ENCODE measurements at places on chromosomes 4 and X. TPM values are rescaled to one million over a fixed set of nuclear protein-coding genes. Genes with fewer than 3 reads are reported as not detected.

DNA sequence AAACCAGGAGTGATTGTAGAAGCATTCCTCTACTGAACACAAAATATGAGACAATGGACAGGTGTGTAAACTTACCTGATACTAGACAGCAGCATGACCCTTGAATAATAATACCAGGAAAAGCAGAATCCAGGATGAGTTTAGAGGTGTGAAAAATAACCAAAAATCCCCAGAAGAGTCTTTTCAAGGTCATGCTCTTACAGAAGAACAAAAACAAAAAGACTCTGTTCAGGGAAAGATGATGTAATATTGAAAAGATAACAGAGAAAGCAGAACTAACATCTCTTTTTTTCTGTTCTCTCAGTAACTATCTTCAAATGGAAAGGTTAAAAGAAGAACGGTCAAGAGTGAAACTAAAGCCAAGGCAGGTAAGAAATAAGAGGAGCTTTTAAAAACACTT lies 14.0 kb upstream of the ARHGAP10 start:
- H3K27me3 ChIP-seq, result no peaks in the 10 kb centered on the region
- H3K4me1 ChIP-seq, result peaks cover 6% of the 10 kb centered on the region
- no peak overlapping the region for H3K4me3 ChIP-seq
- no peak for DNase-seq

GRCh38 chr4:139278912-139279759 lies 889 bp downstream of the MGARP start:
- H3K4me1 ChIP-seq, result peaks cover 18% of the 10 kb centered on the region
- DNase-seq, result no peak
- no peaks in the 10 kb centered on the region for H3K36me3 ChIP-seq
- H3K4me3 ChIP-seq, result peak overlapping the region; percentile 48
- no peak overlapping the region for H3K27ac ChIP-seq

Gene TEX13B
- total RNA-seq, result not detected

Gene GRIA3
- total RNA-seq, result not detected

DNA sequence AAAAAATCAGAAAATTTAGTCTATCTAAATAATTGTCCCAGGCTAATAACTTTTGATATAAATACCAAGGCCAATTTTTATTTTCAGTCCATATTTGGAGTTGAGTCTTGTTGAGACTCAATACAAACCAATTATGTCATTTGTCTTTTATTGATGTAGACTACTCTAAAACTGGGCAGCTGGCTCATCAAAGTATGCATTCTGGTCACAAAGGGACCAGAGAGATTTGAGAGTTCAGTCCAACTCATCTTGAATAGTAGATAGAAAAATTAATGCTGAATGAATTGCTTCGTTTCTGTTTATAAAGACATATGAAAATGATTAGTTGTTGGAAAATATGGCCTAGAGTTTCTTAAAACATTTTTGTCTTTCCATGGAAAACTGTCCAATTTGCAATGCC lies 412.5 kb upstream of the KLHL4 start:
- no peak for DNase-seq
- no peaks in the 10 kb centered on the region for H3K4me1 ChIP-seq
- H3K36me3 ChIP-seq, result no peaks in the 10 kb centered on the region
- no peak overlapping the region for H3K4me3 ChIP-seq
- no peaks in the 10 kb centered on the region for H3K27me3 ChIP-seq

Gene TGIF2LX
- total RNA-seq, result not detected

GRCh38 chr4:59540311-59540710 lies 1659.8 kb upstream of the ADGRL3 start:
- no peak overlapping the region for H3K4me3 ChIP-seq
- H3K27me3 ChIP-seq, result no peaks in the 10 kb centered on the region
- H3K27ac ChIP-seq, result no peak overlapping the region
- DNase-seq, result no peak
- no peaks in the 10 kb centered on the region for H3K4me1 ChIP-seq

GRCh38 chrX:20056704-20057103 lies 60.0 kb downstream of the MAP7D2 start:
- H3K27ac ChIP-seq, result no peak overlapping the region
- H3K4me3 ChIP-seq, result no peak overlapping the region
- DNase-seq, result no peak
- no peaks in the 10 kb centered on the region for H3K36me3 ChIP-seq
- H3K4me1 ChIP-seq, result peaks cover 6% of the 10 kb centered on the region
- H3K27me3 ChIP-seq, result no peaks in the 10 kb centered on the region
